ENCODE measurements at places on chromosomes 13 and 19.

GRCh38 chr19:44566984-44567383 lies 37.5 kb upstream of the CEACAM20 start:
- DNase-seq: no peak

DNA sequence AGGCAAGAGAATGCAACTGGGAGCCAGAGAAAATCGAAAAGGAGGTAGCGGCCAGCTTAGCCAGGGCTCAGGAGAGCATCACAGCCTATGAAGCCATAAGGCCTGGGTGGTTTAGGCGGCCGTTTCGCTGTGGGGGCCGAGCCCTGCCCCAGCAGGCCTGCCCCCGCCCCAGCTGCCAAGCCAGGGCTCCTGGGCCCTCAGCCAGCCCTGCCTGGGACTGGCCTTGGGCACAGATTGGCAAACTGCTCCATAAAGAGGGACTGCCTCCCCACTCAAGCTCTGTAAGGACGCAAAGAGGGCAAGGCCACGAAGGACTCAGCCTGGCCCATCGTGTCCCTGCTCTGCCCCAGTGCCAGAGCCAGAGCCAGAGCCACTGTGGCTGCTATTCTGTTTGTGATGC lies 10.2 kb downstream of the ZNF653 start:
- DNase-seq: no peak

GRCh38 chr19:3499738-3500428 lies 591 bp downstream of the DOHH start:
- DNase-seq: no peak

- no peak for DNase-seq
Observed at GRCh38 chr19:993831-994393, 6.3 kb upstream of the GRIN3B start.

DNA sequence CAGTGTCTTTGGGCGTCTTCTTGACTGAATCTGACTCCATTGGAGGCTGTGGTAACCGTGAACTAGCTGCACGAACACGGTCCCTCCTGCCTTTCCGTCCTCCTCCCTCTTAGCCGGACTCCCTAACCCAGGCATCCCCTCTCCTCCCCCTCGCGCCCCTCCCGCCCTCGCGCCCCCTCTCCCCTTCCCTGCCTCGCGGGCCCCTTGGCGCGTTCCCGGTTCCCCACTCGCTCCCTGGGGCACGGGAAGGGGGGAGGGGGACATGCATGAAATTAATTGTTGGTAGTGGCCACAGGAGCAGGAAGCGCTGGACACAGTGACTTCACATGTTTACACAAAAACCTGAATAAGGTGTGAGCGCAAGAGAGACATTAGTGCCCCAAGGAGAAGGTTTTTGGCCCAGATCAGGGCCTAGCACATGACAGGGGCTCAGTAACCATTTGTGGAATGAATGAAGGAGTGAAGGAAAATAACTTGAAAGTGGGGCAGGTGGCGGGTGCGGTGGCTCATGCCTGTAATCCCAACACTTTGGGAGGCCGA lies 279 bp downstream of the DMRTC2 start:
- no peak for DNase-seq

DNA sequence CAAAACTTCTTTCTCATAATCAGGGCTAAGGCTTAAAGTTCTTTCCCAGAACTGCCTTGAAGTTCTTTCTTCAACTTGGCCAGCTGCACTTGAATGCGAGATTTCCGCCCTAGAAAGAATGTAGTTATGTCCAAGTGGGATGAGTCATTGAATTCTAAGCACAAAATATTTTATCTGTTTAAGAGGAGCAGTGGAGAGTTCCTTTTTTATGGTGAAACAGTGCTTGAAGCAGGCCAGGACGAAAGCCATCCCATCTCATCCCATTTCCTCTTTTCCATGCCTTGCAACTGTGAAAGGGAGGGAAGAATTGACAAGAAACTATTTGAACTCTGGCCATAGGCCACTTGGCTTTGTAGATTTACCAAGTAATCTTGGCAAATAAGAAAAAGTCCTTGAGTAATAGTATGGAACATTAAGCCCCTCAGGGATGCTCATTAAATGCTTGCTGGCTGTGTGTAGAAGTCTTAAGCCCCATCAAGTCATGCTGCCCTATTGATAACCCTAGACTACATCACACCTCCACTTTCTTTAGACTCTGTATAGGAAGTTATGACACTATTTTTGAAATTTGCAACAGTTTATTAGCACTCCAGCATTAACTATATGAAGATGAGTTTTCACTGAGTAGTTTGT lies 174.5 kb downstream of the KCTD12 start:
- DNase-seq: no peak

DNA sequence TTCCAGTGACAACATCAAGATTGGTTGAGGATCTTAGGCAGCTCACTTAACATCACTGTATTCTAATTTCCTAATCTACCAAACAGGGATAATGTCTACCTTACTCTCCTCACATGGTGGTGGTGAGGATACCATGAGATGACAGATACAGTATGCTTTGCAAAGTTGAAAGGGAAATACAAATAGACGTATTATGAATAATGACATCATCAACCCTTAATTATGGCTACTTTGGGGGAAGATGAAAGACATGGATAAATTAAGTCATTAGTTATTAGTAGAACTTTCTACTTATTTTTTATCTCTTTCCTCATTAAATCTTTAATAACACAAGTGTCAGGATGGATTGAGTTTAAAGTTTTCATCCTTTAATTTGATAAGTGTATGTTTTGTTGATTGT lies 532.5 kb downstream of the KLF12 start:
- no peak for DNase-seq

GRCh38 chr19:13717194-13717643 lies 47.1 kb upstream of the MRI1 start:
- DNase-seq: no peak

DNA sequence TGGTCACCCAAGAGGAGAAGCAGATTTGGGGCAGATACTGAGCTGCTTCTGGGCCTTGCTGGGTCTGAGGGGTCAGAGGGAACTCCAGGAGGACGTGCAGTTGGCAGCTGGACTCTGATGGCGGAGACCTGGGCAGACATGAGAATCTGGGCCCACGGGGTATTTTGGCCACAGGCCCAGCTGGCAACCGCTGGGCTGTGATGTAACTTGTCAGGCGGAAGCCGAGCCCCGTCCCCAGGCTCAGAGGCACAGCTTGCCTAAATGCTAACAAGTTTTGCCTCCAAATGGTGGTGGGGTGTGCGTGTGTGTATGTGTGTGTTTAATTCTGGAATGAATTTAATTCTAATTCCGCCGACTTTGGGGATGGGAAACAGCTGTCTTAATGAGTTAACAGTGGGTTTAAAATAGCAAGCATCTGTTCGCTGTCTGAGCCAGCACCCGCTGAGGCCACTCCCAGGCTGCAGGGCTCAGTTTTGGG lies 11.6 kb downstream of the ZNRF4 start:
- no peak for DNase-seq

DNA sequence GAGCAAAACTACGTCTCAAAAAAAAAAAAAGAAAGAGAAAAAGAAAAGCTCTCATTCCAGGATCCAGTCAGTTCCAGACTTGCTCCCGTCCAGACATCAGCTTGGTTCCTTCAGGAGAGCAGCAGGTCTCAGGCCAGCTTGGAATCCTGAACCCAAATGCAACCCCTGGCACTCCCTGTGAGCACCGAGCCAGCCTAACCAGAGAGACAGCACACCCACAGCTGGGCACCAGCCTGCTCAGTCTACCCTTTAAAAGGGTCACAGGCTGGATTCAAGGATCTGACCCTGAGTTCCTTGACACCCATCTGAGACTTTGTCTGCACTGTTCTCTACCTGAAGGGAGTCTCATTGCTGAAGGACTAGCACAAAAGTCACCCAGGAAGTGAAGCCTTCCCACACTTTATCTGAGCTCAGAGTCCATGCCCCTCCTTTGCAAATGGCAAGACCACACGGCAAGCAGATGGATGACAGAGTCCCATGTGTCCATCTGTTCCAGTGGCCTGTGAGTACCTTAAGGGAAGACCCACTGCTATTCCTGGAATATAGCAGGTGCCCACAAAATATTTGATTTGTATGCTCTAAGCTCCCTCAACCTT lies 1.4 kb downstream of the PEPD start:
- DNase-seq: no peak

- DNase-seq: no peak
Observed at GRCh38 chr13:111291908-111292307, 28.5 kb upstream of the TEX29 start.

DNA sequence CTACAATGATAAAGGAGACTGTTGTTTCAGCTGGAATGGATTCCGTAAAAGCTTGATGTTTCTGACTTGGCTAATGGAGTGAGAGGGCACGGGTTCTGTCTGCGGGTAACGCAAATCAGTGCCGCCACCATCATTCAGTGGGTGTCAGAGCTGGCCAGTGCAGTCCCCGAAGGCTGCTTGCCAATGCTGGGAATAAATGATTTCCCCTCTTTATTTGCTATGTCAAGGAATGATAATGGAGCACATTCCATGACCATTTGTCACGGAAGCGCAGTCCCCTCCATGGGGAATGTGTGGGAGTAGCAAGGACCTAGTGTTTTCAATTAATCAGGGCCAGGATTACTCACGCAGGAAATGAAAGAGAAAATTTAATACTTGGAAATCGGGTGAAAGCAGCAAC lies 899.3 kb downstream of the UQCRFS1 start:
- no peak for DNase-seq

DNA sequence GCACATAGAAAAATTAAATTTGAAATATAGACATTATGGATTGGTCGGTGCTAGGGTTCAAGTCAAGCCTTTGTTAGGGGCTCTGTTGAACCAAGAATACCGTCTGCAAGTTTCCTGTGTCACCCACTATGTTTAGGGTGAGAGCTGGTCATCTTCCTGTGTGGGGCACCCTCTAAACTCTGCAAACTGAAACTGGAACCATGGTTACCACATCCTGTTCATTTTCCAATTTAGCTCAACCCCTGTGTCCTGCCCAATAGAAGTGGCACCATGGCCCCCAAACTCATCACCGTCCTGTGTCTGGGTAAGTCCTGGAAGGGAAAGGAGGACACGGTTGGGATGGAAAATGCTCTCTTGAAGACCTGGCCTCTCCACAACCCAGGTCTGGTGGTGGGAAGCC lies 29.9 kb downstream of the LAIR2 start:
- no peak for DNase-seq

DNA sequence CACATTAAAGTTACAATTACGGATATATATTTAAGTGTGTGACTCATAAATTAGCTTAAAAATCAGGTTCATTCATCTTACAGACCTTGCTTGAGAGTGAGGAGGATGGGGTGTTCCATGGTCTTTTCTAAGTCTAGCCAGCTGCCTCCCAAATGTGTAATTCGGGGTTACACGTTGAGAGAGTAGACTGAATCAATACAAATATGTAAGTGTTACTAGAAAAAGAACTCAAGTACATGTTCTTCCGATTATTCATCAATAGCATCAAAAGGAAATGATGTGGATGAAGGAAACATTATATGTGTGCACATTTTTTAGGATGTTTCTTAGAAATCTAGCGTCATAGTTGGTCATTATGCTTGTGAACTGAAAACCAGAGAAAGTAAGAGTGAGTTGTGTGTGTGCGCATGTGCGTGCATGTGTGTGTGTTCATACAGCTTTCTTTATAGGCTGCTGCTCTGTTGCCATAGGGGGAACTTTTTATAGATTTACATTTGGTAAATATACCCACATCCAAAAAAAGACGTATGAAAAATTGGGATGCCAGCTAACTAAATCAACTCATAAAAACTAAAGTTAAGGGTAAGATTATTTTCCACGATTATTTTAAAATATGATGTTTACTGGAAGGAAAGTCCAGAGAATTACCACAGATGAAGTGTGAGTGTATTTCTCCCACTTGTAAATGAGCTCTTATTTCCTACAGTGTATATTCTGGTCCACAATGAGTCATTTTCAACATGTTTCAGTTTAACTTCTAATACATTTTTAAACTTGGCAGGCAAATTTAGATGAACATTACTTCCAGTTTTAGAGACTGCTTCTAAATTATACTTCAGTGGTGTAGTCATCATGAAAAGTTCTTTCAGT lies 82.4 kb downstream of the PIBF1 start:
- no peak for DNase-seq

- no peak for DNase-seq
Observed at GRCh38 chr13:99982731-99983498, 1.3 kb downstream of the ZIC2 start.

DNA sequence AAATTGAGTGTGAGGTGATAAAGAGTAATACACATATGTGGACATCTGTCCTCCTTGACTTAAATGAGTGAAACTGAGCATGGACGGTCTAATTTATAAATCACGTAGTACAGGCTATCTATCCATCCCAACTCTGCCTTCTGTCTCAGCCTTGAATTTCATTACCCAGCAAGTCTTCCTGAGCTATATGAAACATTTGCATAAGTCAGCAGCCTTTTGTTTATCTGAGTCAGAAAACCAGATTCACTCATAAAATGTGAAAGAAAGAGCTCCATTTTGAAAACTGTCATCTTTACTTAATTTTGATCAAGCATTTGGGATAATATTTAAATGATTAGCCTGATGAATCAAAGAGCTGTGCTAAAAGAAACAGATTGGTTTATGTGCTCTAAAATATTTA lies 197.9 kb downstream of the LHFPL6 start:
- DNase-seq: no peak

DNA sequence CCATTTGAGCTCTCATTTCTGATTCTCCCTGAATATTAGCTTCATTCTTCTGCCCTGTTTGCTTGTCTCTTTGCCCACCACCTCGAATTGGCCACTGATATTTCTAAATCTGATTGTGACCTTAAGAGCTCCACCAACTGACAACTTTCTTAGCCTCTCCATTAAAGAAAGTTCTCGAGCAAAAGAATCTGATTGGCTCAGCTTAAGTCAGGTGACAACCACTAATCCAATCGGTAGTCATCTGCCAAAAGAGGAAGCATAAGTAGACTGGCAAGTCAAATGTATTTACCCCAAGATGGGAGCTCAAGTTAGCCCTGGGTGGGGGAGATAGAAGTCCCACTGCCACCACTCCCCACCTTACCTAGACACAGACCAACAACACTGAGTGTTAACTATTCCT lies 41.5 kb downstream of the NOTCH3 start:
- no peak for DNase-seq

DNA sequence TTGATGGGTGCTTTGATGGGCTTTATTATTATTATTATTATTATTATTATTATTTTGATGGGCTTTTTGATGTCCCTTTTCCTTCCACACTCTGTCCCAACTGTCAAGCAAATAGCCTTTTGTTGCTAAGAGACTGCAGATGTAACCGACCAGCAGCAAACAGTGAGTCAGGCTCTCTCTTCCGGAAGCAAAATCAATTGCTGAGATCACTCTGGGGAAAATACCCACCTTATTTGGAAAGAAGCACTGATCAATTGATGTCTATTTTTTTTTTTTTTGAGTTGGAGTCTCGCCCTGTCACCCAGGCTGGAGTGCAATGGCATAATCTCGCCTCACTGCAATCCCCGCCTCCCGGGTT lies 2.9 kb downstream of the LDLR start:
- DNase-seq: no peak

GRCh38 chr19:15025217-15025616 lies 24.1 kb upstream of the CASP14 start:
- DNase-seq: no peak

DNA sequence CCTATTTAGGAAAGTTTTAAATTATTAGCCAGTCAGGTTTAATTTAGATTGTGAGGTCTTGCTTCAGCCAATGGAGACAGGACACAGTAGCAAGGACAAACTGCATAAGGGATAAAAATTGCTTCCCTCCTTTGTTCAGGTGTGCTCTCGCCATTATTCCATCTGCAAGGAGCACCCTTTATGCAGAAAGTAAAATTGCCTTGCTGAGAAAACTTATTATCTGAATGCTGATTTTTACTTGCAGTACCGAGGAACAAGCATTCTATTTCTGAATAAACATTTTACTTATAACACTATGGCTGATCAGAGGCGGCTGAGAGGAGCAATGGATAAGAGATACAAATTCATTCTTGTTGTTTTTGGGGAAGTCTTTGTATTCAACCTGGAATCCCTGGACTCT lies 8.0 kb downstream of the CYP4F22 start:
- DNase-seq: no peak

GRCh38 chr13:22387899-22388298 lies 717.0 kb downstream of the FGF9 start:
- DNase-seq: no peak
